Activated CD8-positive, alpha-beta T cell treated with anti-CD3 and anti-CD28 coated beads, Interleukin-2, amount 10 ng/mL, durations not matched to agents 7 days and 5 days (primary cell): ENCODE measurements at places on chromosomes 4 and X.

DNA sequence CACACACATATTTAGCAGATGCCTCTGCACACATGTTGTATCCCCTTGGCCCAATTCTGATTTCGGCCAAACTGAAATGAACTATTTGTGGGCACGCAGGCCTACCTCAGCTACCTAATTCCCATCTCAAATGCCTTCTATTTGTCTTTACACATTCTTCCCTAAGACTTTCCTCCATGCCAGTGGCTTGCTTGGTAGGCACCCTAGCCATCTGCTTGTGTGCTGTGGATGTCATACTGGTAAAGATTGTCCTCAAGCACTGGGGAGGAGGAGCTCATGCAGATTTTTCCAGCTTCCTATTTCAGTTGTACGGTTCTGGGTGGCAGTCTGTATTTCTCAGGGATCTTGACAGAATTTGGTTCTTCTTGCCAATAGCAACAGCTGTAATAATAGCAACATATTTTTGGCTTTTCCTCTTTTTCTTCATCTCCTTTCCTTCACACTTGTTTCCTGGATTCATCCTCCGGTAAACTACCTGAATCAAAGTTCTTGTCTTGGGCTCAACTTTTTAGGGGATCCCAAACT lies 514.3 kb downstream of the ADGRL3 start:
- no peak for DNase-seq

DNA sequence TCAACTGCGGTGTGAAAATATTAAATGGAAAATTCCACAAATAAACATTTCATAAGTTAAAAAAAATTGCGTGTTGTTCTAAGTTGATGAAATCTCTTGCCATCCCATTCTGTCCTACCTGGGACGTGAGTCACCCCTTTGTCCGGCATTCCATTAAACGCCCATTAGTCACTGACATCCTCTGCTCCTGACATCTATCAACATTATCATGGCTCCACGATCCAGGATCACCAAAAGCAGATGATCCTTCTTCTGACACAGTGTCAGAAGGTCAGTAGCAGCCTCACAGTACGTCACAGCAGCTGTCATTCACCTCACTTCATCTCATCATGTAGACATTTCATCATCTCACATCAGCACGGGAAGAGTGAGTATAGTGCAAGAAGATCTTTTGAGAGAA lies 125.7 kb downstream of the ZNF827 start:
- DNase-seq, result no peak

GRCh38 chrX:130351567-130351966 lies 11.8 kb downstream of the SLC25A14 start:
- DNase-seq, result no peak

DNA sequence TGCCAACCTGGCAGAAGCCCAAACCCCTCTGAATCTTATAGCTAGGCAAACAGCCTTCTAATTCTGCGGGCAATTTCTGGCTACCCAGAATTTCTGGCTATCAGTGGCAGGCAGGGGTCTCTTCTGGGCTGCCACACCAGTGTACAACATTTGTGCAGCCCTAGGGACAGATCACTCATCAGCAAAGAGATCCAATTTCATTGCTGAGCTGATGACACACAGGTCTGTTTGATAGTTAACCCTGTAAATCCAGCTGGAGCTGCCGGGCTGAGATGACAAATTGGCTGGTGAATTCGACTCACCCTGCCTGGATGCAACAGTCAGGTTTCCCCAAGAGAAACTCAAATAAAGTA lies 2.4 kb downstream of the MID1 start:
- DNase-seq, result no peak

- no peak for DNase-seq
Observed at GRCh38 chr4:37968747-37969146, 8.5 kb downstream of the PTTG2 start.

DNA sequence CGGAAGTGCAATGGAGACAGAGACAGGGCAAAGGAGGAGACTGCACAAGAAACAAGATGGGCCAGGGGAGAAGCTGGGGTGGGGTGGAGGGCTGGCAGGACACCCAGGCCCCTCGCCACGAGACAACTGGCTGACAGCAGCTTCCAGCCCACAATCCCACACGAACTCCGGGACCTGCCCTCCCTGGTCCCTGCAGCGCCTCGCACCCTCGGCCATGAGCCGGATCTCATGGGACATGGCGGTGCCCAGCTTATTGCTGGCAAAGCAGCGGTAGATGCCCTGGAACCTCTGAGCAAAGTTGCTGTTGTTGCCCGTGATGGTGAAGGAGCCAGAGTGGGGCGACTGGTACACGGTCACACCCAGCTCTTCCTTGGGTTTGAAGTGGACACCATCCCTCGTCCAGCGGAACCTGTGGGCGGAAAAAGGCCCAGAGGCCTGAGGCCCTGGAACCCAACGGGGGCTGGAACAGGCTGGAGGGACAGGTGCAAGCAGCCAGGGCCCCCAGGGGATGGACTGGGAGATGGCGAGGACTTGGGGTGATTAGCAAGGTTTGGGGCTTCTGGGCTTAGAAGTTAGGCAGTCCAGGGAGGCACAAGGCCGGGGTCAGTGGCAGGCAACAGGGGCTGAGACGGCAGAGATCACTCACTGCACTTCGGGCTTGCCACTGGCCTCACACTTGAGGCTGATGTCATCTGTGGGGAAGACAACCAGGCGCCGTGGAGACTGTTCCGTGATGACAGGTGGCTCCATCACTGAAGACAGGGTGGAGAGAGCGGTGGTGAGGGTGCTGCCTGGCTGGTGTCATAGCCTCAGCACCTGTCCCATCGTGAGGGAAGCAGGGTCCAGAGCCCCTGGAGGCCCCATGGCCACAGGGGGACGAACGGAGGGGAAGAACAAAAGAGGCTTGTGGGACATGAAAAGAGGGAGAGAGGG lies 13.8 kb downstream of the L1CAM start:
- no peak for DNase-seq

DNA sequence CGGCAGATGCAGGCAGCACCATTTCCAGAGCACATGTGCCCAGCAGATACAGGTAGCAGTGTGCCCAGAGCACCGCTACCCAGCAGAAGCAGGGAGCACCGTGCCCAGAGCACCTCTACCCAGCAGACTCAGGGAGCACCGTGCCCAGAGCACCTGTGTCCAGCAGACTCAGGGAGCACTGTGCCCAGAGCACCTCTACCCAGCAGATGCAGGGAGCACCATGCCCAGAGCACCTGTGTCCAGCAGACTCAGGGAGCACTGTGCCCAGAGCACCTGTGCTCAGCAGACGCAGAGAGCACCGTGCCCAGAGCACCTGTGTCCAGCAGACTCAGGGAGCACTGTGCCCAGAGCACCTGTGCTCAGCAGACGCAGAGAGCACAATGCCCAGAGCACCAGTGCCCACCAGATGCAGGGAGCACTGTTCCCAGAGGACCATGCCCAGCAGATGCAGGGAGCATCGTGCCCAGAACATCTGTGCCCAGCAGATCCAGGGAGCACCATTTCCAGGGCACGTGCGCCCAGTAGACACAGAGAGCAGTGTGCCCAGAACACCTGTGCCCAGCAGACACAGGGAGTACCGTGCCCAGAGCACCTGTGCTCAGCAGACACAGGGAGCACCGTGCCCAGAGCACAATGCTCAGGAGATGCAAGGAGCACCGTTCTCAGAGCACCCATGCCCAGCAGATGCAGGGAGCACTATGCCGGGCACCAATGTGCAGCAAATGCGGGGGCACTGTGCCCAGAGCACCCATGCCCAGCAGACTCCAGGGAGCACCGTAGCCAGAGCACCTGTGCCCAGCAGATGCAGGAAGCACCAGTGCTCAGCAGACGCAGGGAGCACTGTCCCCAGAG lies 236.4 kb downstream of the DHRSX start:
- peak; percentile 21 for DNase-seq

GRCh38 chr4:5924461-5925125 lies 31.7 kb upstream of the CRMP1 start:
- DNase-seq, result no peak

GRCh38 chrX:9730078-9730477 lies 35.6 kb downstream of the GPR143 start:
- no peak for DNase-seq

GRCh38 chr4:55445921-55446577 lies 50.3 kb downstream of the TMEM165 start:
- DNase-seq, result no peak

- DNase-seq, result no peak
Observed at GRCh38 chr4:107799669-107800450, 24.9 kb upstream of the SGMS2 start.
